ENCODE measurements at places on chromosomes 12 and 14. TPM values are rescaled to one million over a fixed set of nuclear protein-coding genes. Genes with fewer than 3 reads are reported as not detected.
A peak's percentile ranks its signal among the peaks of the same experiment; 100 is the strongest.

MANSC4 gene
- 3.4 TPM for total RNA-seq

TUBA1A gene
- total RNA-seq, result 269 TPM

- DNase-seq, result no peak
Measured at GRCh38 chr14:20400589-20400964, 12.7 kb downstream of the TEP1 start.

DNA sequence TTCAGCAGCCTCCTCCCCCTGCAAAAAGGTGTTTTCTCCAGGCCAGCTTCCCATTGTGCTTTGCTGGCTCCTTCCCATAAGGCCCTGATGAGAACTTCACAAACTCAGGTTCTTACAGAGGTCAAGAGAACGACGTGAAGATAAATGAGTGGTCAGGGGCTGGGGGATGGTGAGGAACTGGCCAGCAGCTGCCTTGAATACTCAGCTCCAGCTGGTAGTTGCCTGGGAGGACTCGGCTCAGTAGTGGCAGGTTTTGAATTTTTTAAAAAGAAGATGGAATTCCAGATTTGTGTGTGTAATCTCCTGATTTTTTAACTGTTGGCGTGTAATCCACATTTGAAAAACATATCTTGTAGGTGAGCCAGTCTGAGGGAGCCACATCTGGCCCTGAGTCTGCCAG lies 5.9 kb downstream of the DDX55 start:
- no peak for DNase-seq

- no peak for DNase-seq
Measured at GRCh38 chr12:14921218-14921617, 17.1 kb downstream of the ERP27 start.

ASB2 gene
- 4.3 TPM for total RNA-seq

DNA sequence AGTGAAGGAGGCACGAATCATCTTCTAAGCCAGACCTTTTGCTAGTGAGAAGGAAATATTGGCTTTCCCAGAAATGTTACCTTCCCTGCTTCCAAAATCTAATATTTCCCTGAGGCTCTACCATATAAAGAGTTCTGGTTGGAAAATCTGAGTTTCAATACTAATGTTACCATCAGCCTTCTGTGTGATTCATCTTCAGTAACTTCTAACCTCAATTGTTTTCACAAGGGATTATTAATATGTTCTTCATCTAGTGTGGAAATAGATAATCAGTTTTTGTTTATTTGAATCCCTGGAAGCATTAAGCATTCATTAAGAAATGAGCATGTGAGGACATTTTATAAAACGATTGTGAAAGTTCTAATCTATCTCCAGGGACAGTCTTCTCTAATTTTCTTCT lies 720.9 kb downstream of the AACS start:
- DNase-seq, result no peak

DNA sequence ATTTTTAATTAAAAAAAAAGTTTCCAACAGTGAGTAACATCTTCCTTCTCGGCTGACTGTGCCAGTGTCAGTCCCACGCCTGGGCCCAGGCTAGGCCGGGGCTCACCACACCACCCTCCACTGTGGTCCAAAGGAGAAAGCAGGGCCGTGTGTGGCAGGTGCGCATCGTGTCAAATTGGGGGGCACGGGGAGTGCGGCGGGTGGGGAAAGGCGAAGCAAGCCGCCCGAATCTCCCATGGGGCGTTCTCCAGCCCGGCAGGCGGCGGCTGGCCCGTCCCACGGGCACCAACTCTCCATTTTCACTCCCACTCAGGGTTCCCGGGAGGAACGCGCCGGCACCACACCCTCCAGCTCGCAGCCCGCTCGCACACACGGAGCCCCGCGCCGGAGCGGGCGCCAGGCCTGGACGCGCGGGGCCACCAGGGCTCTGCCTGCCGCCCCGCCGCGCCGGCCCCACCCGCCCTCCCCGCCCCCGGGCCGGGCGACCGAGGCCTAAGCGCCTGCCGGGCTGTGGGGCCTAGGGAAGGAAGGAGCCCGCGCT lies 604 bp downstream of the EEA1 start:
- DNase-seq, result peak; percentile 32

DNA sequence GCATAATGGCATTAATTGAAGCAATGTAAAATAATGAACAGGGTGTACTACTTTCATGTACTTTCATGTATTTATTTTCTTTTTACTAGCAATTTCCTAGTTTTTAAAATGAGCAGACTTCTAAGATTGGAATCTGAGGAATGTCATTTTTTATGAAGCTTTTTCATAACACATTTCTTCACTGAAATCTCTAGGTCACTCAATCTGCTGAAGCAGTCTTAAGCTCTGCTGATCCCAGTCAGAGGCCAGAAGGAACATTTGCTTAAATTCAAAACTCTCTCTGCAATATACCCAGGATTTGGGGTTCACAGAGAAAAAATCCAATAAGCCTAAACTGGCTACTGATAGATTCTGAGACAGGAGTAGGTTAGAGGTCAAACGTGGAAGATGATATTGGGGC lies 73.6 kb upstream of the CNTN1 start:
- DNase-seq, result no peak

DNA sequence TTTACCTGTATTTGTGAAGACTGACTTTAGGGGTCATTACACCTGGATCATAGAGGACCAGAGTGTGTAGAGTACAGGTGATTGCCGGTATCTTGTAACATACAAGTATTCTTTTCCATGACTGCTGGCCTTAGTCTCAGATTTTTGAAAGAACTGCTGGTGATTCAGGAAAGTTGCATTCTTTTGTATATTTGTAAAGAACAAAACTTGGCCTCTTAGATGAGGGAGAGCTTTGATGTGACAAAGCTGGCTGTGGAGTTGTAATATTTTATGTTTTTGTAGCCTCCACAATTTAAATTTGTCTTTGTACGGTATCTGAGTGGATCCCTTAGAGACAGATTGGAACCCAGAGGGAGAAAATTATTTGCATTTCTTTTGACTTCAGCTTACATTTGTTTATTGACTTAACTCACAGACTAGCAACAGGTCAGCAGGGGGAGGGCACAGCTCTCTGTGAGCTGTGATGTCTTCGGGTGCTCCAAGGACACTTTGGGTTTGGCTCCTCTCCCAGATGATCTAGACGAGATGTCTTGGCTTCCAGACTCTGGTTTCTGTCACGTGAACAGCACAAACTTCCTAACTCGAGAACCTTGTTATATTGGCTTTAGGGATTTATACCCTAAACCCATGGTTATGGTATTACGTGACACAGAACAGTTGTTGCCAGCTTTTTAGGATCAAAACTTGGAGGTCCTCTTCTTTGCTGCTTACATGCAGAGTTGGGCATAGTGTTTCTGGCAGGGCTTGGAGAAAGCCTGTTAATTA lies 65.9 kb downstream of the DAAM1 start:
- DNase-seq, result peak; percentile 97

DNA sequence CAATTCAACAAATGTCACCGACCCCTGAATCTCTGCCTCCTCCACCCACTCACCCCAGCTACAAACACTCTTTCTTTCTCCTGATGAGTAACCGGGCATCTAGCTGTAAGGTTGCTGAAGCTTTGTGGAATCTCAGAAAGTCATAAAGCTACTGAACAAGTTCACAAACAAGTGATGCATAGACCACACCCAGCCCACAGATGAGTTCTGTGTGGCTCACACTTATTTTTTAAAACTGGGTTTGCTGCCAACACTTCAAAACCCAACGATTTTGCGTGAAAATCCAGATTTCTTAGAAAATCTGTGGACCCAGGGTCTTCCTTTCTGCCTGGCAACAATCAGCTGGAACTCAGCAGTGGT lies 96.1 kb downstream of the APAF1 start:
- no peak for DNase-seq

GRCh38 chr12:96201272-96202227 lies 7.4 kb downstream of the ELK3 start:
- DNase-seq, result no peak

RNASE13 gene
- not detected for total RNA-seq

DNA sequence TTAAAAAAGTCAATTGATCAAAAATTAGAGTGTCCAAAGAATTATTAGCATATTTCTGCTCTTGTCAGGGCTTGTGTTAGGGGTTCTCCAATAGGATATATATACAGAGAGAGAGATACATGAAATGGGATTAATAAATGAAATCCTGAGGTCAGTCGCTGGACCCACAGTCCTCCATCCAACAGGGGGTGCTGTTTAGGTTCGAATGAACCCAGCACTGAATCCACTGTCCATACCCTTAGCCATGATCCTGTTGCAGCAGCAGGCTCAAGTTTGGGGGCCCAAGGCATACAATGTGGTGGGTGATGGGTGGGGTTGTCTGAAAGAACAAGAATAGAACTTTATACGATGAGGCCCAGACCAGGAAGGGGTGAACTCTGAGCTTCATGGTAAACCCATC lies 780 bp upstream of the MYO1H start:
- DNase-seq, result no peak

All from testis (tissue), 5 donors.